ENCODE measurements at places on chromosomes 5 and 9.

DNA sequence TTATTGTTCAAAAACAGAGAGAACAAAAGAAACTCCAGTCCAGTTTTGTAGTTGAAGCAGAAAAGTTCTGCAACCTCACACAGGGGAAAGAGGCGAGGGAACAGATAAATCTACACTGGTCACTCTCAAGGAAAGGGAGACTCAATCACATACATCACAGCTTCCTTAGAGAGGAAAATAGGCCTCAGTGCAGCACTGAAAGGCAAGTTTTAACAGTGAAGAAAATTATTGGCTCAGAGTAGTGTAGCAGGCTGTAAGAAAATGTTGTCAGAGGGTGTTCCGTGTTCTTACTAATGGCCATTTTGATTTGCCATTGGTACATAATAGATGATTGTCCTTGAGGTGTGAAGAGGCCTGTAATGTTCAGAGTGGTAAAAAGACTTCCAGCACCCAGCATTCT, 530.0 kb upstream of the CDH6 start:
- no peak for DNase-seq

DNA sequence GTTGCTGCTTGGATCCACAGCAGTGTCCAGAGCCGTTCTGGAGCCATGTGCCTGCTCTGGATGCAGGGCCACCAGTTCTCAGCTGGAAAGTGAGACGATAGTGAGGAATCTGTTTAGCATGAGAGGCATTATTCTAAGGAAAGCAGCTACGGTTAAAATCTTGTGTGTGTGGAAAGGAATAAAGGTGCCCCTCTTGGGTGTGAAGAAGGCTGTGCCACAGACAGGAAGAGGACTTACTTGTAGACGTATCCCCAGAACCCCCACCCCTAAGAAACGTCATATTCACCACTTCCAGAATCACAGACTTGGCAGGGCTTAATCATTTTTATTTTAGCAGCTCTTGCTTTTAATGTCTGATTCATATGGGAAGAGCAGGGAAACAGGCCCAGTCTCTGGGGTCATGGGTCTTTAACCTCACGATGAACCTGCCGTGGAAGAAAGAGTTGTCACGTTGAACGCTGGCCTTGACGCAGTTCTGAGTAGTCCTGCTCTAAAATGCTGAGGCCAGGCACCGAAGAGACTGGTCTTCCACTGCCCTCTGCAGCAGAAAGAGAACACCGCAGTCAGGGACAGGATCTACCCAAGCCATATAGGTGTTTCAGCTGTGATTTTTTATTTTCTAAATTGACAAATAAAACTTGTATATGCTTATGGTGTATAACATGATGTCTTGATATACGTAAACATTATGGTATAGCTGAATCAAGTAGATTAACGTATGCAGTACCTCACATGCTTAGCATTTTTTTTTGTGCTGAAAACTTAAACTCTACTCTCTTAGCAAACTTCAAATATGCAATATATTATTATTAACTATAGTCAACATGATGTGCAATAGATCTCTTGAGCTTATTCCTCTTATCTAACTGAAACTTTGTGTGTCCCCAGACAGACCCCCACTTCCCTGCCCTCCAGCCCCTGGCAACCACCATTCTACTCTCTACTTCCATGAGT, 38.8 kb downstream of the CARTPT start:
- peak; percentile 40 for DNase-seq

DNA sequence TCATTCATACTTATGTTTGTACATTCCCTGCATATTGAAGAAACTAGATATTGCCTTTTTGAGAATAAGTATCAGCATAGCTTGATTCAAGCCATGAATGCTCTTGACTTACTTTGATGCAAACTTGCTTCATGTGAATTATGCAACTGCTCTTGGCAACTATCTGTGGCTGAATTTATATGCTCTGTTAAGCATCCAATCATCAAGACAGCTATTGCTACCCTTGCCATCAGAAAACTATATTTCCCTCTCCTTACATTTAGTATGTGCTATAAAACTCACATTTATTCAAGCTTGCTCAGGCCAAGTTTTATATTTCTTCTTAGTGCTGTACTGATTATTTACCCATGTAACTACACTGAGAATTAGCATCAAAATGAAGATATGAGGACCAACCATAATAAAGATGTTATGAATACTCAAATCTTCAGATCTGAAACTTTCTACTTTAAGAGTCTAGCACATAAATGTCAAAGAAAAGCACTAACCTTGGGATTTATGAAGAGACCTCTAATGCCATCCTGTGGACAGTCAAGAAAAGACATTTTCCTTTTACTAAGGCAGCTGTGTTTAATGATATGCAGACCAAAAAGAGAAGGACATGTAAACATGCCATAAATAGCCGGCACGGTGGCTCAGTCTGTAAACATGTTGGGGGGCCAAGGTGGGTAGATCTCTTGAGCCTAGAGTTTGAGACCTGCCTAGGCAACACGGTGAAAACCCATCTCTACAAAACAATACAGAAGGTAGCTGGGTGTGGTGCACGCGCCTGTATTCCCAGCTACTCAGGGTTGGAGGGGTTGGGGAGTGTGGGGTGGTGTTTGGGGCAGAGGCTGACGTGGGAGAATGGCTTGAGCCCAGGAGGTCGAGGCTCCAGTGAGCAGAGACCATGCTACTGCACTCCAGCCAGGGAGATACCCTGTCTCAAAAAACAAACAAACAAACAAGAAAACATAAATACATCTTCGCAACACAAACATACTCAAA, 267.0 kb upstream of the TYRP1 start:
- peak; percentile 26 for DNase-seq

GRCh38 chr5:168916266-168916665, 337.1 kb upstream of the PANK3 start:
- DNase-seq, result no peak

DNA sequence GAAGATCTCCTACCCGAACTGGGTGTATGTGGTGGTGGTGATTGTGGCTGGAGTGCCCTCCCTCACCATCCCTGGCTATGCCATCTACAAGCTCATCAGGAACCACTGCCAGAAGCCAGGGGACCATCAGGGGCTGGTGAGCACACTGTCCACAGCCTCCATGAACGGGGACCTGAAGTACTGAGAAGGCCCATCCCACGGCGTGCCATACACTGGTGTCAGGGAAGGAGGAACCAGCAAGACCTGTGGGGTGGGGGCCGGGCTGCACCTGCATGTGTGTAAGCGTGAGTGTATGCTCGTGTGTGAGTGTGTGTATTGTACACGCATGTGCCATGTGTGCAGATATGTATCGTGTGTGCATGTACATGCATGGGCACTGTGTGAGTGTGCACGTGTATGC, 3.5 kb upstream of the SLC6A18 start:
- DNase-seq, result no peak

Measured in NCI-H1694 (cell line).